ENCODE measurements at places on chromosomes 7 and 10.

GRCh38 chr10:31677195-31678138 lies 251.2 kb downstream of the ARHGAP12 start:
- no peak for DNase-seq

- no peak for DNase-seq
Measured at GRCh38 chr10:5142199-5142598, 42.8 kb downstream of the AKR1C8 start.

DNA sequence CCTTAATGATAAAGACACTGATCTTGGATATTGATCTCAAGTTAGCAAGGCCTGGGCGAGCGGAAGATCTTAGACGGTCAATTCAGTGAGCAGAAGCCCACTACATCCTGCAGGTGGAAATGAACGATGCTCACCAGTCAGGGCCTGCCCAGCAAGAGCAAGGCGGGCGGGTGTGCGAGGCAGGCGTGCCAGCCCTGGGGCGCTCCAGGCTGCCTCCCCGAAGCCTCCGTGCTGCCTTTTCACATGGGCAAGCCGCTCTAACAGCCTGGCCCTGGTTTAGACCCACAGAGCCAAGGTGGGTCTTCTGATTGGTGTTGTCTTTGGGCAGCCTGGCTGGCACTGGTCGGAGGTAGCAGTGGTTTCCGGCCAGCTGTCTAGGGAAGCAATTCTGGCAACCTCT lies 475.1 kb upstream of the FOXK1 start:
- no peak for DNase-seq

GRCh38 chr10:61958805-61959204 lies 57.3 kb downstream of the ARID5B start:
- no peak for DNase-seq

DNA sequence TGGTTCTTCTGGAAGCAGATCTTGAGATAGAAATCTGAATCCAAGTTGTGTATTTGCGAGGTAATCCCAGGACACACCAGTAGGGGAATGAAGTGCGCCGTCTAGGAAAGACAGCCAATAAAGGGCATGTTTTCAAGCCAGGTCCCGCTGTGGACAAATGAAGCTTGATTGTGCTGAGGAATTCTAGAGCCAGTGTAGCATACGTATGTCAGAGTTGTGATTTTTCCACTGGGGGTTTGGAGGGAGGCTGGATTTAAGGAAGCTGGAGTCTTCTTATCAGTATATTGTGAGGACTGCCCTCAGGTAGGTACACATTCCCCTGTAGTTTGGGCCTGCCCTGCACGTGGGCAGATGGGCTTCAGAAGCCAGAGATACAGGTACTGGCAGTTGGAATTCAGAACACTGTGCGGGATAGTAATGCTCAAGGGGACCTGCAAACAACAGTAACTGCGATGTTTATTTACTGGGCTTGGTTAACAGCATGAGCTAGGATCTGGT lies 50.9 kb downstream of the GALNT11 start:
- peak; percentile 4 for DNase-seq

DNA sequence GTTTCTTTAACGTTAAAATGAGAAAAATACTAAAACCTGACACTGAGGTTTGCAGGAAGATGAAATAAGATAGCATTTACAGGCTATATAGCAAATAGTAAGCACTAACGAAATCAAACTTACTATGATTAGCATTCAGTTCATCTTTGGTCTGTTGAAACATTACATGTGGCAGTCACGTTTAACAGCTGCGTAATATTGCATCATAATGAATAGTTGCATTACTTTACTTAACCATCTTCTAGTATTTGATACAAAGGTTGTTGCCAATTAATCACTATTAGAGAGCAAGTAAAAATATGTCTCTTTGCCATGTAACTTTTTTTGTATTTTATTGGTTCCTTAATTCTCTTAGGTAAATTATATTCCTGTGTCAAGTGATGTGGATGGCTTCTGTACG lies 131.8 kb upstream of the GHITM start:
- DNase-seq, result no peak
